ENCODE measurements at places on chromosomes 3 and 15. TPM values are rescaled to one million over a fixed set of nuclear protein-coding genes. Genes with fewer than 3 reads are reported as not detected.

DNA sequence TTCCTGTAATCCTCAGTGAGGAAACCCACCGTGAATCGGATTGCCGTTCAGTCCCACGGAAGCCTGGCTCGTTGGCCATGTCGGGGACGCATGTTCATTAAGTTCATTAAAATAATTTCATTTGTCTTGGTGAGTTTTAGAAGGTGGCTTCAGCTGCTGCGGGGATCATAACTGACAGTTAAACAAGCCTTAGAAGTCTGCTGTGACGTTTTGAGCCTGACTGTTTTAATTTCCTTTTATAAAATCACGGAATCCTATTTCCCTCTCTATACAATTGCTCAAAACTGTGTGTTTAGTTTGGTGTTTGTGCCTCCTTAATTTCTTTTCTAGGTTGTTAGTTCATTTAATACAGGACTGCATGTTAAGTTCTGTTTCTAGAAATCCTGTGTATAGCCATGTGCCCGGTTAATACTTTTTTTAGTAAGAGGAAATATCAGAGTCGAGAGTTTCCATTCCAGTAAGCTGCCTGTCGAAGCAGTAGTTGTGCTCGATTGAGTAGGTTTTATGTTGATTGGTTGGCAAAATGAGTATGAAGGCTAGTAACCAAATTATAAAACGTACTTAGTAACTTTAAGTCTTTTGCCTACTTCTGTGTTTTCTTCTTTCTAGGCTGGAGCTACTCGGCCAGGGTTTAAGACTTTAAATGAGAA, 705 bp downstream of the NIPA2 start:
- H3K4me1 ChIP-seq, result peaks cover 19% of the 10 kb centered on the region
- no peaks in the 10 kb centered on the region for H3K27me3 ChIP-seq
- H3K27ac ChIP-seq, result peak overlapping the region; percentile 97
- peaks cover 24% of the 10 kb centered on the region for H3K36me3 ChIP-seq
- no peak for DNase-seq

- no peaks in the 10 kb centered on the region for H3K36me3 ChIP-seq
- DNase-seq, result no peak
- H3K4me3 ChIP-seq, result no peak overlapping the region
- H3K27me3 ChIP-seq, result no peaks in the 10 kb centered on the region
- no peaks in the 10 kb centered on the region for H3K4me1 ChIP-seq
- H3K27ac ChIP-seq, result no peak overlapping the region
Observed at GRCh38 chr3:177633671-177634207, 436.5 kb upstream of the TBL1XR1 start.

GRCh38 chr15:92142242-92143232, 251.1 kb upstream of the ST8SIA2 start:
- H3K4me1 ChIP-seq, result no peaks in the 10 kb centered on the region
- no peak overlapping the region for H3K27ac ChIP-seq
- no peaks in the 10 kb centered on the region for H3K27me3 ChIP-seq
- peaks cover 4% of the 10 kb centered on the region for H3K36me3 ChIP-seq

DNA sequence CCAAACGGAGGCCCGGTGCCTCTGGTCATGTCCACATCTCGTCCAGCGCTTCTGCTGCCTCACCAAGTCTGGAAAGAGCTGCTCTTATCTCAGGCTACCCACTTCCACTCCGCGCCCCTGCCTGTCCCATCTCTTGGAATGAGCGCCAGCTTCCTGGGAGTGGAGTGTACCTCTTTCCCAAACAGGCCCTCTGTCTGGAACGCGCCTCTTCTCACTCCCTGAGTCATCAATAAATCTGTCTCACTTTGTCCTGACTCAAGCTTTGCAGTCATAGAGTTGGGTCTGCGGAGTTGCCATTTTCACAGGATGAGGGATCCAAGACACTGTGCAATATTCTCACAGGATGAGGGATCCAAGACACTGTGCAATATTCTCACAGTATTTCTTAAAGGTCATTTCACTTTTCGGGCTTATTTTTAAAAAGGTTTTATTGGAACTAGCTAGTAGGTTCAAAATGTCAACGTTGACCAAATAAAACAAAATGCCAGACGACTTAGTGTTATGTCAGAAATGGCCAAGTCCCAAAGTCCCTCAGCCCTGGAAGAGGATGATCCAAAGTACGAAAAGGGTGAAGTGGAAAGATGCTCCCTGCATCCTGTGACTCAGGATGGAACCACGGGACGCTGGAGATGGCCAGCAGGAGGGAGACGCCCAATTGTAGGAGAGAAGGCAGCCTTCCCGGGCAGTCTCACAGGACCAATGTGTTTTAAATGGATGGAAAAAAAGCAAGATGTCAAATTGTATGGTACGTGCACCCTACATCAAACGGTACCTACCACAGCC, 81.1 kb downstream of the CHSY1 start:
- H3K36me3 ChIP-seq, result peaks cover 27% of the 10 kb centered on the region
- no peak for DNase-seq
- H3K4me3 ChIP-seq, result no peak overlapping the region
- H3K27ac ChIP-seq, result no peak overlapping the region

DNA sequence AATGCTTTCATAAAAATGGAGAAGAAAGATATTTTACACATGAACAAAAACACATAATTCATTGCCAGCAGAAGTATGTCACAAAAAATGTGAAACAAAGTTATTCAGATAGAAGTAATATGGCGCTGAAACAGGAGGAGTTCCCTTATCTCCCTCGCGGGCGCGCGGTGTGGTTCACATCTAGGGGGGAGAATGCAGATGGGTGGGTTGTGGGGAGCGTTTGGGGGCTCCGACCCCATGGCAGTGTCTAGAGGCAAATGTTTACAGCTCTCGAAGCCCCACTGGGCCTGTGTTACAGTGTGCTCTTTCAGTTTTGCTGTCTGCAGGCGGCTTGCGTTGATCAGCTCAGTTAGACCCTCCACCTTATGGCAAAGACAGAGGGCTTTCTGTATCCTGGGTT, 297.5 kb downstream of the CGGBP1 start:
- no peak overlapping the region for H3K27ac ChIP-seq
- H3K27me3 ChIP-seq, result no peaks in the 10 kb centered on the region
- H3K4me3 ChIP-seq, result no peak overlapping the region

GRCh38 chr3:36881735-36882134, 63.1 kb downstream of the TRANK1 start:
- no peak overlapping the region for H3K4me3 ChIP-seq
- no peaks in the 10 kb centered on the region for H3K27me3 ChIP-seq
- H3K36me3 ChIP-seq, result peaks cover 11% of the 10 kb centered on the region
- no peak for DNase-seq

GRCh38 chr3:125163739-125164601, 48.6 kb downstream of the SLC12A8 start:
- peaks cover 6% of the 10 kb centered on the region for H3K27me3 ChIP-seq
- H3K4me1 ChIP-seq, result no peaks in the 10 kb centered on the region
- no peak for DNase-seq
- no peaks in the 10 kb centered on the region for H3K36me3 ChIP-seq
- H3K4me3 ChIP-seq, result no peak overlapping the region
- no peak overlapping the region for H3K27ac ChIP-seq

GRCh38 chr3:98730886-98731537, 32.1 kb upstream of the ST3GAL6 start:
- H3K27ac ChIP-seq, result no peak overlapping the region
- H3K4me3 ChIP-seq, result no peak overlapping the region
- DNase-seq, result no peak
- H3K36me3 ChIP-seq, result no peaks in the 10 kb centered on the region
- H3K4me1 ChIP-seq, result peaks cover 15% of the 10 kb centered on the region

SLC35A5 gene
- total RNA-seq, result 15.5 TPM

CYP8B1 gene
- total RNA-seq, result not detected

RTP4 gene
- total RNA-seq, result 2.7 TPM

GOLGA8K gene
- not detected for total RNA-seq

COPG1 gene
- total RNA-seq, result 162 TPM

All from activated CD4-positive, alpha-beta memory T cell treated with anti-CD3 and anti-CD28 coated beads for 36 hours (primary cell).